Ovary (tissue), 10 donors: ENCODE measurements at places on chromosomes 7 and 10.

DNA sequence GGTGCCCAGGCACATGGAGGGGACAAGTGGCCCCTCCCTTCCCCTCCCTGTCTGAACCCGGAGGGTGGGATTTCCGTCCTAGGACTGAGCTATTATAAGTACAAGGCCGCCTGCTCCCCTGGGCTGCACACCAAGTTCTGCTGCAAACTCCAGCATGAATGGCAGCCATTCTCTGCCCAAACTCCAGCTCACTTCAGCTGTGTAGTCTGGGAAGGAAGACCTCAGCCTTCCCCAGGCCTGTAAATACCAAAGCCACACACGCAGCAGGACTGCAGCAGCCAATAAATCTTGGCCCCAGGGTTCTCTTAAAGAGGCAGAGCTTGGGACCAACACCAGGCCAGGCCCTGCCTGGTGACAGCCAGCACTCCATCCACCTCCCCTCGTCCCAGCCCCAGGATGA is 291.3 kb upstream of the ZMIZ1 start:
- peak; percentile 70 for DNase-seq

DNA sequence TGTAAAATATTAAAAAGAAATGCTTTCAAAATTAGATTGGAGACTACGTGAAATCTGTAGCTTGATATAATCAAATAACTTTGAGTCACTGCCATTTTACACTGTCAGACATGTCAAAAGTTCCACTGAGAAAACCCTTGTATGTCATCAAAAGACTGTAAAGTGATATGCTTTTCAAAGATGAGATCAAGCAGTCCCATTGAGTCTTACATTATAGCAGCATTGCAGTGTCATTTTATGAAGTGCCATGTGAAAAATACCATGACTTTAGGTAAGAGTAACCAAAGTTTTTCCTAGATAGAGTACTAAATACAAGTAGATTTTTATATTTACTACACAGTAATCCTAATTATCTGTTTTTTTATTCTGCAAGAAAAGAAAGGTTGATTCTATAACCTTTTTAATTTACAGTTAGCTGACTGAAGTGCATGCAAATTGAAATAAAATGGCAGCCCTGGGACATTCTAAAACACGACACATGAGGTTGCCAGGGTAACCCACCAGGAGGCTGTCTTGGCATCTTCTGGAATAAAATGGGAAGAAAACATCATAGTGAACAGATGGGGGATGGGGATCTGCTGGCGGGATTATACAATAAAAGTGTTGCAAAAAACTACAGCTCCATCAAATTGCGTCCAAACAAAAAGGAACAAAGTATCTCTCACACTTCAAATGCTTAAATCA is 91.3 kb upstream of the TMEM106B start:
- DNase-seq, result no peak

- no peak for DNase-seq
These were observed 17.0 kb upstream of the CASD1 start for GRCh38 chr7:94492601-94493000.

DNA sequence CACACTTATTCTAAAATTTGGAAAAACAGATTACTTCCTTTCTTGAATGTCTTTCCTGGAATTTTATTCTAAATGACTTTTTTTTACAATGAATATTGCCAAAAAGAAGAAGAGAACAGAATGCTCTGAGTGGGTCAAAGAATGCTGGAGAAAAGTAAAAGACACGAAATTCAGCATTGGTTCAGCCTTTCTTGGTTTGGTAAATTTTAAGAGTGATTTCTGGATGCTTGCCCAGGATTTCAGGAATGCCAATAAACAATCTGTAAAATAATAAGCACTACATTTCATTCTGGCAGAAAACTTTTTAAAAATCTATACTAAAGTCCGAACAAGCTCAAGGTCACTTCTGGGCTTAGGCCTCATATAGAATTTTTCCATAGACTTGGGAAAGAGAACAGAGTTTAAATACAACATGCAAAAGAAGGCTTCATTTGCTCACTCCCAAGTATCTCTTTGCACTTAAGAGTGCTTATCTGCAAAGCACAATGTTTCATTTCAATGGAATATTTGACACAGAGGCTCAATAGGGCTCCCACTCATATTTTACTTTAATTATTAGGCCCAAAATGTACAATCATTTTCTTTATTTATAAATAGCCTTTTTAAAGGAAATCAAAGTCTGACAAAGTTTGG is 359.5 kb upstream of the ANKRD30A start:
- DNase-seq, result no peak

DNA sequence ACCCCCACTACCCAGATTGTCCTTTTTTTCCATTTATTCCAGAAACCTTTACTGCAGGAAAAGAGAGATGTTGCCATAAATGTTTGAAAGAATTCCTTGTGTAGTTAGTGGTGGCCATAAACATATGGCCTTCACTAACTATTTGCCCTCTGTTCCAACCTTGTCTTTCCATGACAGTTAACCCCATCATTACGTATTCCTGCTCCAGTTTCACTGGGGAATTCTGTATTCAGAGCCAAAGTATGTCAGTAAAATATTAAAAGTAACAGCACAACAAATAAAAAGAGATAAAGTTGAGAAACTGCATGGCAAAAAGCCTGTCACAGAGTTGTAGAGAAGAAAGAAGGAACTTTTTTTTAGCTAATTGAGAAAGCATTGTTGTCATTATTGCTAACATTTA is 261.3 kb downstream of the BICC1 start:
- no peak for DNase-seq

GRCh38 chr10:23173214-23174073 is 18.7 kb upstream of the PTF1A start:
- no peak for DNase-seq

- no peak for DNase-seq
These were observed 42.0 kb upstream of the RHOBTB1 start for GRCh38 chr10:60985951-60986350.

GRCh38 chr7:133275446-133276095 is 22.7 kb downstream of the EXOC4 start:
- no peak for DNase-seq

DNA sequence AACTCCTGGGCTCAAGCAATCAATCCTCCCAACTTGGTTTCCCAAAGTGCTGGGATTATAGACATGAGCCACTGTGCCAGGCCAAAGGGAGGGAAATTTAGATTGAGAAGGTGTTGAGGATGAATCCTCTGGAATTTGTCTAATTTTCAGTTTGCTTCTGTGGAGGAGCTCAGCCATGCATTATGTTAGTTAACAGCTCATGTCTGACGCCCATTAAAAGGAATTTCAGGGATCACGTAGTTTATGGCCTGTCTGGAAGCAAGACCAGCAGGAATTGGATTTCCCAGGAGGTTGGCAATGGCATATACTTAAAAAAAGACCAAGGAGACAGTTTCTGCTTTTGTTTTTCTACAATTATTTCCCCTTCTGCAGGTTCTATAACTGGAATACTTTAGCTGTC is 165.7 kb downstream of the OTUD1 start:
- DNase-seq, result no peak

DNA sequence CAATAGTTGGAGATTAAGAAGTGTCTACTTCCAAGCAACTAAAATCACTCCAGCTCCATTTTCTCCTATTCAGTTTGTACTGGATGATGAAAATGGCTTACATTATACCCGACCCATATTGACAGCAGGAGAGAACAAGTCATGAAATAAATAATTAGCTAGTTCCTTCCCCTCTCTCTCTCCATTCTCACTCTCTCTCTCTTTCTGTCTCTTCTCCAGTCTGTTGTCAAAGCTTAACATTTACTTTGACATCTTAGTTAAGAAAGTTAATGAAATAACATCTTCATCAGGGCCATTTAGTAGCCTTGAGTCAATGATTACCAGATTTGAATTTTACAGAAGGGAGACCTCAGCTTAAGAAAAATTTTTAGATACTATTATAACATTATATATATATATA is 138.5 kb downstream of the ARID5B start:
- DNase-seq, result no peak
